Activated CD4-positive, alpha-beta memory T cell treated with anti-CD3 and anti-CD28 coated beads, Interleukin-2, amount 10 ng/mL, durations not matched to agents 7 days and 5 days (primary cell): ENCODE measurements at places on chromosomes 5 and 9. TPM values are rescaled to one million over a fixed set of nuclear protein-coding genes. Genes with fewer than 3 reads are reported as not detected.
A peak's percentile ranks its signal among the peaks of the same experiment; 100 is the strongest.

DNA sequence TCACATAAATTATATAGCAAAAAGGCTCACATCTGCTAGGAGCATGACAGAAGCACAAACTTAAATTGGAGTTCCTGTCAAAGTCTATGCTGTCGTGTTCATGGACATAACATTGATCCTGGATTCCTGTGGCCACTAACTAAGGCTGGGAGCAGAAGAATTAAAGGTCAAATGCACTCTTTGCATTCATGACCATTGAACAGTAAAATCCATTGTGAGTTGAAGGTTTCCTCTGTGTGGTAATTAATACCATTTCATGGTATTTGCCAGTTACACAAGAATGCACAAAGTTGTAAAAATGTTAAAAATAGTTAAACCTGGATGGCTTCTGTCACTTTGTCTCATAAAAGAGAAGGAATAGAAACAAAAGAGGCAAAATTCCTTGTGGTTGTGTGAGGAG lies 242.6 kb downstream of the NPR3 start:
- H3K27me3 ChIP-seq: no peaks in the 10 kb centered on the region
- no peak for DNase-seq
- no peak overlapping the region for H3K27ac ChIP-seq
- no peaks in the 10 kb centered on the region for H3K4me1 ChIP-seq

The GPX8 gene
- not detected for total RNA-seq

DNA sequence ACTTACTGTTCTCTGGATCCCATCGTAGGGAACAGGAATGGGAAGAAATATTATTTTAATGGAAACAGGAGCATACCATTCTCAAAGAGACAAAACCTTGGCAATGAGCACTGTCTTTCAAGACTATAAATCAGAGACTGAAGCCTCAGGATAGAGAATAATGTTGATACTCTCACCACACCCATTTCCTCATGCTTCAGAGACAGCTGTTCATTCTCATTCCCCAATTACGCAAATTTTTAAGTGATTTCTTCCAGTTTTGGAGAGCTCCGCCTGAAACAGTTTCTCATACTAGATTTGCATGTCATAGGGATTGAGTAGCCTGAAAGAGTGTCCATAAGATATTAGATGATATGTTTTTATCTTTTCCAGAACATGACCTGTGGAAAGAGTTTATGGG lies 290.5 kb upstream of the RASA1 start:
- no peak overlapping the region for H3K27ac ChIP-seq
- no peaks in the 10 kb centered on the region for H3K36me3 ChIP-seq
- peaks cover 17% of the 10 kb centered on the region for H3K4me1 ChIP-seq
- DNase-seq: no peak
- H3K27me3 ChIP-seq: peaks cover 28% of the 10 kb centered on the region
- no peak overlapping the region for H3K4me3 ChIP-seq

GRCh38 chr9:120925535-120926396 lies 830 bp downstream of the TRAF1 start:
- peak overlapping the region; percentile 93 for H3K4me3 ChIP-seq
- H3K27me3 ChIP-seq: no peaks in the 10 kb centered on the region
- peak overlapping the region; percentile 100 for H3K27ac ChIP-seq
- H3K36me3 ChIP-seq: peaks cover 65% of the 10 kb centered on the region
- DNase-seq: peak; percentile 78

The BTNL3 gene
- not detected for total RNA-seq

- H3K4me3 ChIP-seq: no peak overlapping the region
- H3K4me1 ChIP-seq: no peaks in the 10 kb centered on the region
- no peaks in the 10 kb centered on the region for H3K27me3 ChIP-seq
- no peak for DNase-seq
- H3K27ac ChIP-seq: no peak overlapping the region
- H3K36me3 ChIP-seq: no peaks in the 10 kb centered on the region
These were observed 109.6 kb upstream of the CNTLN start for GRCh38 chr9:17025281-17025680.

The SLC1A1 gene
- 0.23 TPM for total RNA-seq

GRCh38 chr5:76083555-76084495 lies 642 bp downstream of the SV2C start:
- H3K27ac ChIP-seq: no peak overlapping the region
- H3K27me3 ChIP-seq: peaks cover 80% of the 10 kb centered on the region
- DNase-seq: peak; percentile 23

The PRDM9 gene
- not detected for total RNA-seq

The HSD17B3 gene
- not detected for total RNA-seq

DNA sequence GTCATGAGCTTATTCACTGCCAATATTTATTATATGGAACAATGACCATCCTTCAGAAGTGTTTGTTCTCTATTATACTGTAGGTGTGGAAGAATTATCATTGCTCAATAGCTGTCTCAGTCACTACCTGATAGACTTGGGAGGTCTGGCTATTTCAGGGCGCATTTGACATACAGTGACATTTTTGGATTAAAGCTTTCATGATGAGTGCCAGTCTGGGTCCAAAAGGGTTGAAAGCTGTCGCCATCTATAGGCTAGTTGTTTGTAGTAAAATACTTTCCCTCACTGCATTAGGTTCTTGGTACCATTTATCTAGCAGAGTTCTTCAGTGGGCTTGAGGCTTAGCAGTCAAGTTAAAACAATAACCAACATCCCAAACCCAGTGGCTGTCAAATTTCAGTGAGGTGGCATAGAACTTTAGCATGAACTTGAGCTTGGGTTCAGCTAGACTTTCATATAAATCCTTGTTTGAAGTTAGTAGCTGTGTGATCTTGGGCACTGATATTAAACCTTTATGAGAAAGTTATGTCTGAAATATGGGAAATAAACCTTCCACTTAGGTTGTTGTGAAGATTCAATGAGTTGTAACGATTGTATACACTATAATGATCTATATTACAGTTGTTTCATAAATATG lies 110.5 kb upstream of the CDKN2B start:
- no peak overlapping the region for H3K27ac ChIP-seq
- peaks cover 19% of the 10 kb centered on the region for H3K4me1 ChIP-seq
- DNase-seq: peak; percentile 27
- H3K4me3 ChIP-seq: no peak overlapping the region
- H3K36me3 ChIP-seq: no peaks in the 10 kb centered on the region

DNA sequence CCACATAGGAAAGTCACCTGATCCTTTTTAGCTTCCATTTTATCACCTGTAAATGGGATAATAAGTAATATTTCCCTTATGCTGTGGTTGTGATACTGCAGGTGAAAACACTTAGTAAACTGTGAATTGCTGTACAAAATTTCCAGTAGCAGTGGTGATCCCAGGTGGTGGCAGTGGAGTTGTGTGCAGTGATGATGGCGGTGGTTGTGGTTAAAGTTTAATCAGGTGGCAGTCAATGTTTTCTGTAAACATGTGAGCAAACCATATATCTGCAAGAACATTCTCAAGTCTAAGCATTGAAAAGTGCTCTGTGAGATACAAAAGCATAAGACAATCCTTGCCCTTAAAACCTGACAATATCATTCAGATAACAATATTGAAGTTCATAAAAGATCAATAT lies 480.2 kb downstream of the RASEF start:
- H3K4me1 ChIP-seq: no peaks in the 10 kb centered on the region
- H3K27me3 ChIP-seq: no peaks in the 10 kb centered on the region
- H3K36me3 ChIP-seq: no peaks in the 10 kb centered on the region
- H3K27ac ChIP-seq: no peak overlapping the region
- no peak for DNase-seq
- no peak overlapping the region for H3K4me3 ChIP-seq

DNA sequence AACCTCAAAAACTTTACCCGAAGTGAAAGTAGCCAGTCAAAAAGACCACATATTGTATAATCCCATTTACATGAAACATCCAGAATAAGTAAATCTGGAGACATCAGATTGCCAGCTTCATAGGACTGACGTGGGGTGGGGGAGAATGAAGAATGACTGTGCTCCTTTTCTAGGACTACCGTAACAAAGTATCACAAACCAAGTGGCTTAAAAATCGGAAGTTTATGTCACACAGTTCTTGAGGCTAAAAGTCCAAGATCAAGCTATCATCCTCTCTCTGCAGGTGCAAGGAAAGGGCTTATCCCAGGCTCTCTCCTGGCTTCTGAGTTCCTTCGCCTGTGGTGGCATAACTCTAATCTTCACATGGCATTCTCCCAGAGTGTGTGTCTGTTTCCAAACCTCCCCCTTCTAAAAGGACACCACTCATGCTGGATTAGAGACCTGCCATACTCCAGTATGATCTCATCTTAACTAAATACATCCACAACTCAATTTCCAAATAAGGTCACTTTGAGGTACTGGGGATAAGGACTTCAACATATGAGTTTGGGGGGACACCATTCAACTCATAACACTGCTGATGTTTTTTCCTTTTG lies 25.5 kb downstream of the ADAM19 start:
- peaks cover 92% of the 10 kb centered on the region for H3K36me3 ChIP-seq
- H3K4me3 ChIP-seq: peak overlapping the region; percentile 57
- H3K27me3 ChIP-seq: no peaks in the 10 kb centered on the region
- DNase-seq: no peak
- peaks cover 94% of the 10 kb centered on the region for H3K4me1 ChIP-seq

- no peak for DNase-seq
- peaks cover 9% of the 10 kb centered on the region for H3K4me1 ChIP-seq
- peaks cover 3% of the 10 kb centered on the region for H3K27me3 ChIP-seq
These were observed 16.9 kb downstream of the PDGFRB start for GRCh38 chr5:150138551-150139265.

The INSYN2B gene
- total RNA-seq: not detected

DNA sequence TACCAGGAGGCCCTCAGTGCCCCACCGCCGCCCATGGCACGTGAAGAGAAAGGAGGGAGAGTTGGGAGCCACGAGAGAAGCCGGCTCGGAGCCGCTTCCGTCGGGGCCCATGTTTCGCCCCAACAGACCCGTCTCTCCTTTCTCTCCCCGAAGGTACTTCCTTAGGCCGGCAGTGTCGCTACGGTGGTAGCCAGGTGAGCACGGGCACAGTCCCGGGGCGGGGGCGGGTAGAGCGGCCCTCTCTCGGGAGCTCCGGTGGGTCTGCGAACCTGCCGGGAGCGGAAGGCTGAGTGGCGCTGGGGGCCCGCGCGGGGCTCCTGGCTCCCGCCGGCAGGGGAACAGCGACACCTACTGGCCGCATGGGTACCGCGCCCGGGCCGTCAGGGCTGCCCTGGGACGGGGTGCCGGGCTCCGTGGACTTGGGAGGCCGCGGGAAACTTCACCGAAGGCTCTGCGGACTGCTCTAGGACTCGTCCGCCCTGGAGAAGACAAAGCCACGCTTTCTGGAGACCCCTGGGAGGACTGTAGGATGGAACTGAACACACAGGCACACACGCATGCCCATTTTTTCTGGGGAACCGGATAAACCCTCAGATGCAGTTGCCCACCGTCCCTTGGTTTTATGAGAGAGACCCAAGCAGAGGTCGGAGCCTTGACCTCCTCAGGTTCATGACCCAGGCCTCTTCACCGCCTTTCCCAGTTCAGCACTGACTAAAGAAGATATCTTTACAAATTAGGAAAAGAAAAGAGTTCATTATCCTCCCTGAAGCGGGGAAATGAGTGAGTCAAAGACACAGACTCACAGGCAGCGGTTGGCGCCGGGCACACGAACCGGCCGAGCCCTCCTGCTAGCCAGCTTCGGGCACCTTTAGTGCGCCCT lies 202.5 kb downstream of the MEF2C start:
- DNase-seq: peak; percentile 77
- no peak overlapping the region for H3K27ac ChIP-seq
- H3K4me1 ChIP-seq: peaks cover 21% of the 10 kb centered on the region
- H3K27me3 ChIP-seq: peaks cover 81% of the 10 kb centered on the region
- H3K36me3 ChIP-seq: peaks cover 9% of the 10 kb centered on the region
- H3K4me3 ChIP-seq: peak overlapping the region; percentile 39

DNA sequence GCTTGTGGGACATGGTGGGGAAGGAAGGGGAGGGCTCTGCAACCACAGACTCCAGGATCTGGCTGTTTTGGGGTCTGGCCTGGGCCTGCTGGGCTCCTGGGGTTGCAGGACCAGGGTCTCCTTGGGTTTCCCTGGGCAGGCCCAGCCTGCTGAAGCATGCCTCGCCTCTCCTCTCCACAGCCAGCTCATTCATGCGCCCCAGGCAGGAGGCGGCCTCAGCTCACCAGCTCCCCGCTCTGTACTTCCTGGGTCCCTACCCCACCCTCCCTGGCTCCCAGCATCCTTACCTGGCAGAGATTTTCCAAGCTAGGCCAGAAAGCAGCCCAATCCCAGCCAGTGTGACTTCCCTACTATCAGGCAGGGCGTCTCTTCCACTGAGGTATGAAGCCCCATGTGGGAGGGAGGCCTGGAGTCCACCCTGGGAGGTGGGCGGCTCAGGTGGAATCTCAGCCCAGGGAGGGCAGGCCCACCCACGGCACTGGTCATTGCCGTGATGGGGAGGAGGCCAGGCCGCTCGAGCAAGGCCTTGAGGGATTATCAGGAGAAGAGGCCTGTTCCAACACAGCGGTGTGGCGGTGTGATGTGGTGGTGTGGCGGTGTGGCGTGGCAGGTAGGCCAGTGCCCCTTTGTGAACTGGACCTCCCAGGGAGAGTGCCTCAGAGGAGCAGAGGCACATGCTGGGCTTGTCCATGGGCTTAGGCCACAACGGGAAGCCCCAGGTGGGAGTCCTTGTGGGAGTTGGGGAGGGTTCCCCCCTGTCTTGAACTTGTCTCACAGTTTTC lies 103.4 kb downstream of the DAB2IP start:
- no peaks in the 10 kb centered on the region for H3K4me1 ChIP-seq
- no peaks in the 10 kb centered on the region for H3K27me3 ChIP-seq
- no peak for DNase-seq
- no peak overlapping the region for H3K27ac ChIP-seq
- no peaks in the 10 kb centered on the region for H3K36me3 ChIP-seq

- H3K4me1 ChIP-seq: no peaks in the 10 kb centered on the region
- no peaks in the 10 kb centered on the region for H3K36me3 ChIP-seq
- no peak for DNase-seq
- no peaks in the 10 kb centered on the region for H3K27me3 ChIP-seq
- no peak overlapping the region for H3K27ac ChIP-seq
These were observed 605.4 kb downstream of the TLE1 start for GRCh38 chr9:81083854-81084512.

- H3K27ac ChIP-seq: no peak overlapping the region
- DNase-seq: no peak
- peaks cover 35% of the 10 kb centered on the region for H3K4me1 ChIP-seq
- no peaks in the 10 kb centered on the region for H3K27me3 ChIP-seq
These were observed 119.3 kb downstream of the GDNF start for GRCh38 chr5:37720550-37720952.

The PCDHGA10 gene
- not detected for total RNA-seq

The PCDHB7 gene
- not detected for total RNA-seq

DNA sequence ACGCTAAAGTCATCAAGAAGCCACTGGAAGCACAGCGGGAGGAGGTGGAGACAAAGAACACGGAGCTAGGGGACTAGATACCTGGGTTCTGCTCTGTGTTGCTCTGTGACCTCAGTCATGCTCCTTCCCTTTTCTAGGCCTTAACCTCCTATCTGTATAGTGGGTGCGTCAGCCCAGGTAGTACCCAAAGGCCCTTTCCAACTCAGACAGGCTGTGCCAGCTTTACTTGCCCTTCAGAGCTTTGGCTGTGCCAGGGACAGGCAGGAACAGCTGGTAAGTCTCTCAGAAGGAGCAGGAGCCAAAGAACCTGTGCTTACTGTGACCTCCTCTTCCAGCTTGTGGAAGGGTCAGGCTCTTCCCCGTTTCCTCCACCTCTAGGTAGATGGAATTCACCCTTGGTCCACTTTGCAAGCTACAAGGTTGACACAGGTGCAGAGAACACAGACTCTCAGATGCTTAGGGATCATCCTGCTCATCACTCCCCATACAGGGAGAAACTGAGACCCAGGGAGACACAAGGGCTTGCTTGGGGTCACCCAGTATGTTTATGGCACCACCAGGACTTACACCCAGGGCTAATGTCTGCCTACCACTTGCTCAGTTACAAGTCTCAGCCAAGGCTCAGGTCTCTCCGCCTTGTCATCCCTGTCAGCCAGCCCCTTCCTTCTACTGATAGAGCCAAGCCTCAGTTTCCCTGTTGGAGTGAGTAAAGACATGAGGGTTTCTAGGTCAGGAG lies 1.7 kb downstream of the CCDC69 start:
- no peaks in the 10 kb centered on the region for H3K27me3 ChIP-seq
- no peak for DNase-seq
- H3K27ac ChIP-seq: peak overlapping the region; percentile 85
- H3K36me3 ChIP-seq: peaks cover 46% of the 10 kb centered on the region
- peaks cover 70% of the 10 kb centered on the region for H3K4me1 ChIP-seq
- peak overlapping the region; percentile 78 for H3K4me3 ChIP-seq
